ENCODE measurements at places on chromosomes 11 and 22. TPM values are rescaled to one million over a fixed set of nuclear protein-coding genes. Genes with fewer than 3 reads are reported as not detected.

OR51B2 gene
- total RNA-seq = not detected

LRRC56 gene
- 0.30 TPM for total RNA-seq

TMEM86A gene
- 3.9 TPM for total RNA-seq

BTG4 gene
- total RNA-seq = not detected

RCE1 gene
- 3.9 TPM for total RNA-seq

CLTCL1 gene
- total RNA-seq = 253 TPM

KDM4D gene
- 0.82 TPM for total RNA-seq

- DNase-seq = no peak
Measured at GRCh38 chr11:111454561-111455192, 57.5 kb downstream of the BTG4 start.

DNA sequence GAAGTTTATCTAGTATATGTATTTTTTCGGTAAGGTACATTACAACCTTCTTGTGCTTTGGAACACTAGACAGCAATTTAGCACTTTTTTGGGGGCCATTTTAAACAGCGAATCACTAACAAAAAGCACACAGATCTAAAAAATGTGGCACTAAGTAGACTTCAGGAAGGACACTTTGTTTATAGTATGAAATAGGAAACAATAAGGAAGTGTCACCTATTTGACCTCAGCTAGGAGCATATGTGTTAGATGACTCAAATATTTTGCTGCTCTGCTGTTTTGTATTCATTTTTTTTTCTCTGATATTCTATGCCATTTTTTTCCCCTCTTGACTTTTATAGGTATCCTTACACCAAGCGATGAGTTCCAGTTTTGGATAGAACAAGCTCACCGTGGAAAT lies 5.6 kb downstream of the DYNC2H1 start:
- no peak for DNase-seq

DNA sequence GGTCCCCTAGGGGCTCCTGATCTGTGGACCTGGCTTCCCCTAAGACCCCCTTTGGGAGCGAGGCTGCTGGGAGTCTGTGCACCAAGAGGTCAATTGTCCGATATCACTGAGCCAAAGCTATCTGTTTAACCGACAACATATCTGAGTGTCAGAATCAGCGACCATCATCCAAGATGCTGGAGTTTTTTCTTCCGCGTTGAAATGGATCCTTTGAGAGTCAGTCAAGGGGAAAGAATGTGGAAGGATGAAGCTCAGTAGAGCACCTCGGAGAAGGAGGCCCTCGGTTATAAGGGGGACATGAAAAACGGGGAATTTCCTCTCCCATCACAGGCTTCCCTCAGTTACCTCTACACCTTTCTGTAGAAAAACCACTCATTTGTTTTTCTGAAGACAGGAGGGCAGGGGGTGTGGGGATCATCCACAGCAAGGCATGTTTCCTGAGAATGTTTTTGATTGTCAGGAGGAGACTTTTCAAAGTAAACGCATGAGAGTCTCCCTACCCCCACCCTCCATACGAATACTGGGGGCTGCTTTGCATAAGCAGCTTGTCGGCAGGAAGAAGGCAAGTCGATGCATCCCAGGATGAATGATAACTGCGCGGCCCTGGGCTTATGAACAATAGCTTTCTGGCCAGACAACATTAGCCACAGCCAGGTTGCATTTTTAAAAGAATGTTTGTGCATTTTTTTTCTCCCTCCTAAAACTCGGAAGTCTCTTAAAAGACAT lies 37.7 kb upstream of the CCND1 start:
- DNase-seq = no peak

DNA sequence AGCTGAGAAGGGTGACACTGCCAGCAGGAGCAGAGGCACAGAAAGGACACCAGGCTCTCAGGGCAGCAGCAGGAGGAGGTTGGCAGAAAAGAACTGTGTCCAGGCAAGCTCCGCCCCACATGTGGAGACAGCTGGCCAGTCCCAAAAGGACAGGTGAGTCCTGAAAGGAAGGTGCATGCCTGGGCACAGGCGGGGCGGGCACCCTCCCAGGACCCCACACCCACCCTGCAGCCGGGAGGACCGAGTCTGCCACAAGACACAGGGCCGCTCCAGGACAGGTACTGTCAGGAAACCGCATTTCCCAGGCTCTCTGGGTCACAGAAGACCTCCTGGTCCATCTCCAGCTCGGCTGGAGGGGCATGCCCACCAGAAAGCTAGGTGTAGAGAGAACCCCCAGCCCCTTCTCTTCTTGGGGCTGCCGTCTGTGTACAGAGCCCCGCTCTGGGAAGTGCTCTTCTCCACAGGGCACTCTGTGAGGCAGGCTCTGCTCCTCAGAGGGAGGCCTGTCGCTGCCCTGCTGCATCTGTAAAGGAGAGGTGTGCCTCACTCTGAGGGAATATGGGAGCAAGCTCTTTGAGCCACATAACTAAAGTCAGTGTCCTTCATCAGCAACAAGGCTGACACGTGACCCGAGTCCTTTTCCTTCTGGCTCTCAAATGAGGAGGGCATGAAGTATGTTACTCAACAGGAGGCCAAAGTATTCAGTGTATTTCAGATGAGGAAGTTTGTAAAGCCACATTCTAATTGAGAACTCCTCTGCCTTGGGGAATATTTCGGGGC lies 50.5 kb downstream of the CLTCL1 start:
- DNase-seq = no peak

GRCh38 chr11:114250993-114251814 lies 45.0 kb upstream of the NNMT start:
- DNase-seq = peak; percentile 85

GRCh38 chr22:22720201-22720723 lies 75.8 kb downstream of the GGTLC2 start:
- DNase-seq = no peak

- DNase-seq = no peak
Measured at GRCh38 chr11:123566852-123567251, 87.6 kb downstream of the SCN3B start.

- DNase-seq = no peak
Measured at GRCh38 chr11:131561501-131561900, 191.1 kb downstream of the NTM start.

GRCh38 chr11:37343290-37343689 lies 745.3 kb upstream of the RAG2 start:
- no peak for DNase-seq

DNA sequence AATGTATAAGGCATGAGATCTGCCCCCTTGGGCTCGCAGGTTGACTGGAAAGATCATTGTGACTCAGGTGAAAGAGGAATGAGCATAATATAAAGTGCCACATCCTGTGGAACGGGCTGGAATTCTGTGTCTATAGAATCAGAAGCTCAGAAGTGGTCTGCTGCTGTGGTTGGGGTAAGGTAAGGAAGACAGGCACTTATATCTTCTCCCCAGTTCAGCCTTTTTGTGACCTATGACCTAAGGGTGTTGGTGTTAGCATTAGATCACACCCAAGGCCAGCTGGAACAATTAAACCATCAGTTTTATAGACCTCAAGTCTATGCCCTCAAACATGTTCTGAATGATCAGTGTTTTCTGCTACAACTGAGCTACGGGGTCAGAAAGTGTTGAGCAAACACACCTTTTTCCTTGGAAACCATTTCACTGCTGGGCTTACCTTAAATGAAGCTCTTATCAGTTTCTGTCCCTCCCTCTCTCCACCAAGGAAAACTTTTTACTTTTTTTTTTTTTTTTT lies 15.7 kb upstream of the POU2AF3 start:
- DNase-seq = no peak

- no peak for DNase-seq
Measured at GRCh38 chr22:37443086-37443485, 15.8 kb upstream of the ELFN2 start.

DNA sequence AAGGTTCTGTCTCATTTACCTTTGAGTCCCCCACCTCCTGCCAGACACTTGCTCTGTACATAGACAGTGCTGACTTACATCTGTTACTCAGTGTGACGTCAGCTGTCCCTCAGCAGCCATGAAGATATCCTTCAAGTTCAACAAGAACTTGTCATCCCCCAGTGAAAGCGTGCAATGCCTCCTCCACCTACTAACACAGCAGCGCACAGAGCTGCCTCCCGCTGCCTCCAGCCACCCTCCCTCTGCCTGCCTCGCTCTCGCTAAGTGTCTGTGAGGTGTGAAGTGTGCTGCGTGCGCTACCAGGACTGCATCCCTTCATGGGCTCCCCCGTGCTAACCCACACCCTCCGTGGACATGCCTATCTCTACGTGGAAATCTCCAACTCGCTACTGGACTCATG lies 621.4 kb downstream of the BRD1 start:
- no peak for DNase-seq

DNA sequence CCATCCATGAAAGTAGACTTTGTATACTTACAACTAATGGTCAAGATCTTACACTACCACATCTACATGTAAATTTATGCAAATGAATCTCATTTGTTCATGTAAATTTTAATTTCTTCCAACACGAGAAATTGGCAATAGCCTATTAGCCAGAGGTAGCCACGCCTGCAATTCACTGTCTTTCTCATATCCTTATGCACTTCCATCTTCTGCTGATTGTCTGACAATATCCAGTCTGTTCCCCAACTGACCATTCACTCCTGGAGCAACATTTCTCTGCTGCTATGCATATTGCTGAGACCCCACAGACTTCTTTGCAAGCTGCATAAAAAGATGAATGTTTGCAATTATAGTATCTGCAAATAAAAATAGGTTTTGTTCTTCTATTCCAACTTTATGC lies 2.5 kb downstream of the NNMT start:
- no peak for DNase-seq

GRCh38 chr11:99987821-99988470 lies 699.1 kb upstream of the ARHGAP42 start:
- no peak for DNase-seq

DNA sequence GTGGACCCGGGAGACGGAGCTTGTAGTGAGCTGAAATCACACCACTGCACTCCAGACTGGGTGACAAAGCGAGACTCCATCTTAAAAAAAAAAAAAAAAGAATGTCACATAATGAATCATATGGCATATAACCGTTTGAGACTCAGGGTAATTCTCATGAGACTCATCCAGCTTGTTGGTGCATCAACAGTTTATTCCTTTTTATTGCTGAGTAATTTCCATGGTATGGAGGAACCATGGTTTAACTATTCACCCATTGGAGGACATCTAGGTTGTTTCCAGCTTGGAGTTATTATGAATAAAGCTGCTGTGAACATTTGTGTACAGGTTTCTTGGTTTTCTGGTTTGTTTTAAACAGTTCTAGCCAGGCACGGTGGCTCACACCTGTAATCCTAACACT lies 25.3 kb downstream of the PPARA start:
- DNase-seq = no peak

GRCh38 chr11:75779960-75780359 lies 11.4 kb downstream of the DGAT2 start:
- no peak for DNase-seq

DNA sequence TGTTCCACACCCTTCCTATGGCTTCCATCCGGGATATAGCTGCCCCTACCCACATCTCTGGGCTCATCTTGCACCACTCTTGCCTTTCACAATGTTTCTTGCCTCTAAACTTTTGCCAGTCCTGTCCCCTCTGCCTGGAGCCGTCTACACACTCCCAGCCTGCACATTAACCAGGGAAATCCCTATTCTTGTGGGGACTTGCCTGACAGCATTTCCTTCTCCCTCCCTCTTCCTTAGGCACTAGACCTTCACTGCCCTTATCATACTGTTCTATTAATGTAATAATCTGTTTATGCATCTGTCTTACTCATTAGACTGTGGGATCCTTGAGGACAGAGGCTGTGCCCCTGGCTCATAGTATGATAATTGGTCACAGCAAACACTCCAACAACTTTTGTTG lies 5.8 kb upstream of the TTC12 start:
- no peak for DNase-seq

GRCh38 chr11:35288309-35288708 lies 131.0 kb downstream of the SLC1A2 start:
- DNase-seq = no peak

GRCh38 chr22:35538801-35539321 lies 1.8 kb upstream of the RASD2 start:
- DNase-seq = no peak

DNA sequence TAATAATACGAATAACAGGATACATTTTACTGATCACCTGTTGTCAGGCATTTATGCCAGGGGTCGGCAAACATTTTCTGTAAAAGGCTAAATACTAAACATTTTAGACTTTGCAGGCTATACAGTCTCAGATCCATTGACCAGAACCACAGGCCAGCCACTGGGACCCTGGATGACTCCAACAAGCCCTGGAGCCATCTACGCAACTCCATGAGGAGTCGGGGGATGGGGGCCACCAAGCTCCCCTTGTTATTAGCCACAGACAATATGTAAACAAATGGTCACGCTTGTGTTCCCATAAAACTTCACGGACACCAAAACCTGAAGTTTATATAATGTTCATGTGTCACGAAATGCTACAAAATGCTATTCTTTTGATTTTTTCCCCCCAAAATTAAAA lies 54.4 kb upstream of the EMID1 start:
- DNase-seq = no peak

- no peak for DNase-seq
Measured at GRCh38 chr11:124842305-124842704, 22.9 kb upstream of the ROBO3 start.

GRCh38 chr22:37242395-37242918 lies 1.6 kb downstream of the RAC2 start:
- DNase-seq = peak; percentile 55

DNA sequence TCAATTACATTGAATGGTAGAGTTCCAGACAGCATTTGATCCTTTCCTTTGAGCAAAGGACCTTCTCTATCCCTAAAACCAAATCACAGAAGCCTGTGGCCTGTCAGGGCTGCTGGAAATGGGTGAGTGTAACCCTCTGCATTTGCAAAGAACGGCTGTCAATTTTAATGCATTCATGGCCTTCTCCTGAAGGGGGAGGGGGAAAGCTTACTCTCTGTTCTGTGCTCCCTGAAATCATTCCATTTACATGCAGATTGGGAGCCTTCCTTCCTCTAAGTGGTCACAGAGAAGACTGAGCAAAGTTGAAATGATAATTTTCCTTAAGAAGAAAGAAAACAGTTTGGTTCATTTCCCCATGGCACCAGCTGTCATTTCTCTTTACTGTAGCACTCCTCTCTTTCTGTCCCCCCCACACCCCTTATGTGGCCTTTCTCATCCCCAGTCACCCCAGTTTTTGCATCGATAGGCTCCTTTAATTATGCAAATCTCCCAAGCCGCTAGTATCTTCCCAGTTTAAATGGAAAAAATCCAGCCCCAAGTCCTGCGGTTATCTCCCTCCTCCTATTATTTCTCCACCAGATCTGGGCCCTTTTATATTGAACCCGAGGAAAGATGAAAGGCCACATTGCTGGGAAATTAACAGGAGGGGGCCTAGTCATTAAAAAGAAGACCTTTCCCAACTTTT lies 109.4 kb upstream of the KIRREL3 start:
- no peak for DNase-seq

- no peak for DNase-seq
Measured at GRCh38 chr22:25497716-25498115, 66.8 kb upstream of the GRK3 start.

DNA sequence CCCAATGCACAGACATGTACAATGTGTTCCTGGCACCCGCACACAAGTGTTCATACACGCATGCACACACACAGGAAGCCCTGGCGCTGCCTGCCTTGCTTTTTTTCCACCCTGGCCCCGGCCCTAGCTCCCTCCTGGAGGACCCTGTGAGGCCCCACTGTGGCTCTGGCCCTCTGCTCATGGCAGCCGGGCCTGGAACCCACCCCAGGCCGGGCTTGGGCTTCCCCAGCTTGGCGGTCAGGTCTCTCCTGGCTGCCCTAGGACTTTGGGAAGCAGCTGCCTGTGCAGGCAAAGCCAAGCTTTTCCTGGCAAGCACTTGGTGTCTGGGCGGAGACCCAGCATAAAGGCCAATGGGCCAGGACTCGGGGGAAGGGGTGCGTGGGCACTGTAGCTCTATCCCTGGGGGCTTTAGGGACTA lies 30.5 kb downstream of the CD82 start:
- peak; percentile 87 for DNase-seq
